Upper lobe of right lung (tissue), 1 donor: ENCODE measurements at places on chromosomes 4 and X.

GRCh38 chrX:2589186-2590020 is 88.6 kb upstream of the DHRSX start:
- DNase-seq = no peak

- DNase-seq = no peak
These were observed 52.1 kb upstream of the TBC1D9 start for GRCh38 chr4:140808256-140808655.

- DNase-seq = peak; percentile 82
These were observed 4.5 kb upstream of the PLCXD1 start for GRCh38 chrX:276581-277201.

DNA sequence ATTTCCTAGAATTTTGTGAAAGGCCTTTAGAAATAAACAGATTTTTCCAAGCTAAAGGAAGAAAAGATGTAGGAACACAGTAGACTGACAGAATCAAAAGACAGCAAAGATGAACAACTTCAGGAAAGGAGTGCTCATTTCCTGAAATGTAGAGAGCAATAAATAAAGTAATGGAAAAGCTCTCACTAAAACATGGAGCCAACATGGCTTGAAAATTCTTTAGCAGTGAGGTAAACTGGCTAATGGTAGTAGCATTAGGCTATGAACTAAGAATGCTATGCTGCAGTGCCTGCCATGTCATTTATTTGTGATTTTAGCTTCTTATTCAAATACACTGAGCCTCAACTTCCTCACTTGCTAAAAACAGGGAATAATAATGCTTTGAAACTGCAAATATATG is 108.7 kb downstream of the IQCM start:
- DNase-seq = no peak

- no peak for DNase-seq
These were observed 221.7 kb downstream of the APBB2 start for GRCh38 chr4:40992472-40993295.
